ENCODE measurements at places on chromosomes 7 and 10.

DNA sequence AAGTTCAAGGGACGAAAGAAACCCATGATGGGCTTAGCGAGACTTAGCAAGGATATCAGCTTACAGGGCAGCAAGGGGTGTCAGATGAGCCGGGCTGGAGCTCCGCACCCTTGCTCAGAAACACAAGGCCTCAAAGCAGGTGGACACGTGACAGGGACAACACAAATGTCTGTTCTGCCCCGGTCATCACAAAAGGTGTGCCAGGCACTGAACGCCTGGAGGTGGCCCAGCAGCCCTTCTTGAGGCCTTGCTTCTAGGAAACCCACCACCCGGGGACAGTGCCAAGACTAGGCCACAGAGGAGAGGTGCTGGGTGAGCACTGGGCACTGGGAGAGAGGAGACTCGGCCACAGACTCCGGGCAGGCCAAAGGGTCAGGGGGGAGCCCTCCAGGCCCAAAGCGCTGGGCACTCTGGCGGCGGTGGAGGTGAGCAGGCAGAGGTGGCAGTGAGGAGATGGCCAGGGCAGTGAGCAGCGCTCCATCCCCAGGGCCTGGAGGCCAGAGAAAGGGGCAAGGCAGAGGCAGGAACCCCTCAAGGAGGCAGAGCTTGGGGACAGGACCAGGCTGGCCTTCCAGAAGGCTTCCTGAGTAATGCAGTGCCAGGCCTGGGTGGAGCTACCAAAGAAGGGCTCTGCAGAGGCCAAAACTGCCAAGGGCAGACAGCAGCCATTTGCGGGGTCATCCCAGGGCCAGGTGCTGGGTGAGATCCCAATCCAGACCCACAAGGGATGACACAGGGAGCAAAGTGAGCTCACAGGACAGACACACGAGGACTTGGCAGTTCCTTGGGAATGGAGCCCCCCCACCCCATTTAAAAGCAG, 22.7 kb downstream of the EBF3 start:
- DNase-seq = no peak

DNA sequence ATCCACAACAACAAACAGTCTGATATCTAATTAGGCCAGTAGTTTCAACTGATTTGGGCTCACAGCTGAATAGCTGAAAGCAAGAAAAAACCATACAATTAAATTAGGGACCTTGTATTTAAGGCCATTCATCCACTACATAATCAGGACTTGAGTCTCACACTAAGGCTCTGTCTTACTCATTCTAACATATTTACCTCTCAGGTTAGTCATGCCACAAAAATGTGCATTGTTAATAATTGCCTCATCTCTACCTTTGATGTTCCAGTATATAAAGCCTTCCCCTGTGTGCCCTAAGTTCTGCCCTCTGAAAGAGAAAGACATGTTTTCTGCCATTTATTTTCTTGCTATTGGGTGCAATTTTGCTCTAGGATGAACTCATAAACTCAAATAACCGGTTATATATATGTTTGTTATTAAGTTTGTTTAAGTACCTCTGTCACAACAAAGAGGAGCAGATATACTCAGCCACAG, 5.3 kb upstream of the C1GALT1 start:
- DNase-seq = no peak

GRCh38 chr7:18796216-18796615, 300.7 kb downstream of the HDAC9 start:
- DNase-seq = no peak

GRCh38 chr7:15607529-15608210, 45.9 kb upstream of the AGMO start:
- DNase-seq = no peak

- no peak for DNase-seq
Measured at GRCh38 chr10:27743012-27743876, 2.4 kb downstream of the MKX start.

DNA sequence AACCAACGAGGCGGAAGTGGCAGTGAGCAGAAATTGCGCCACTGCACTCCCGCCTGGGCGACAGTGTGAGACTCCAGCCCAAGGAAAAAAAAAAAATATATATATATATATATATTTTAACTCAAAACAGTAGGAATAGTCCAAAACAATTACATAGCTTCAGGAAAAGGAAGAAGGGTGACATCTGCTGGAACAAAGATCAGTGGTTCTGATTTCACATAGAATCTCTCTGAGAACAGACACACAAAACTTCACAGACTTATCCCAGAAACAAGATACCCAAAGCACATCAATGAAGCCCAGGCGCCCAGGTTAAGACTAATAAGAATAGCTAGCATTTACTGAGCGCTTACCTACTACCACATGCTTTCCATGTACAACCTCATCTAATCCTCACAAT, 45.0 kb downstream of the DNMBP start:
- no peak for DNase-seq

GRCh38 chr7:66321283-66321682, 116.1 kb downstream of the TPST1 start:
- DNase-seq = no peak

DNA sequence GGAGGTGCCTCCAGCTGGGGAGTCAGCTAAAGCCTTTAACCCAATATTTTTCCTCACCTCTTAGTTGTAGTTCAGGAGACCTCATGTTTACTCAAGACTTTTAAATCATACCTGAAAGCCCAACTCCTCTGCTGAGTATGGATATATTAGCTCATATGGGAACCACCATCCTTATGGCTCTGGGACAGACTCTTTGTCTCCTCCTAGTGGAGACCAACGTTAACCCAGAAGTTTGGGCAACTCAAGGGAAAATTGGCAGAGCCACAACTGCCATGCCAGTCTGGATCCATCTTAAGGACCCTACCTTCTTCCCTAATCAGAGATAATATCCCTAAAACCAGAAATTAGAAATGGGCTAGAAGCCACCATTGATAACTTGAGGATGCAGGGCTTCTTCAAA, 80.8 kb downstream of the TMEM106B start:
- DNase-seq = no peak

DNA sequence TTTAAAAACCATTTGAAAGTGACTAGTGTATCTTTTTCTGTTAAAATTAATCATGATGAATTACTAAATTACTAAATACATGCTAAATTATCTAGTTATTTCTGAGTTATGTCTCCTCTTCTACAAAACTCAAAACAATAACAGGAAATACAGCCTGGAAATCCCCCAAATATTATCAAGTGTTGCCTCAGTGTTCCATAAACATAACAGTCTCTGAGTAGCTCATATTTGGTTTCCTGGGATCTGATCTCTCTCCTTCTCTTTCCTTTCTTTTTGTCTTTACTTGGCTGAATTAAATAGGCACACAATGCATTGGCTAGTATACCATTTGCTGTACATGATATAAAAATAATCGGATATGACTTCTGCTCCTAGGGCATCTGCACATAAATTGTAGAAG, 277.6 kb upstream of the IGFBP3 start:
- DNase-seq = no peak

- no peak for DNase-seq
Measured at GRCh38 chr7:38276096-38276877, 2.9 kb upstream of the TARP start.

- no peak for DNase-seq
Measured at GRCh38 chr7:1112109-1112508, 24.2 kb downstream of the GPER1 start.

GRCh38 chr7:33754933-33755928, 150.1 kb upstream of the BMPER start:
- DNase-seq = no peak

- DNase-seq = peak; percentile 1
Measured at GRCh38 chr7:14717816-14718215, 184.7 kb downstream of the DGKB start.

DNA sequence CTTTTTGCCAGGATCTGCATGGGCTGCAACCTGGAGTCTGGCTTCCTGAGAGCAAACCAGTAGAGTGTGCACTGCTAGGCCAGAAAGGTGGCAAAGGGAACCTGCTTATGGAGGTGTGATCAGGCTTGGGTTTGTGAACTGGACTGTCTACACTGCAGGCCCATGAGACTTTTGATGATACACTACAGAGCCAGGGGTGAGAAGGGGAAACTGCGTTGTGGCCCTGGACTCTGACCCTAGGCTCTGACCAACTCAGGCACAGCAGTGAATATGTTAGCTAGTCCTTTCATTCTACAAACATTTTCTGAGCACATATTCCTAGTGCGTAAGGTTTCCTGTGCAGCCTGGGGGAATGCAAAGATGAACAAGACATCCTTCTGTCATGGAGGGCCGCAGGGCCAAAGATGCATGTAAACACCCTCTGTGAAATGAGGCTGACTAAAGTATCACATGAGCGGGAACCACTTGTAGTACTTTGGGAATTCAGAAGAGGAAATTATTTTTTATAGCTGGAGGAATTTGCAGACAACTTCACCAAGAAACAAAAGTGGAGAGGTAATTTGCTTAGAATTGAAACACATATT, 63.8 kb upstream of the HPS1 start:
- DNase-seq = no peak

DNA sequence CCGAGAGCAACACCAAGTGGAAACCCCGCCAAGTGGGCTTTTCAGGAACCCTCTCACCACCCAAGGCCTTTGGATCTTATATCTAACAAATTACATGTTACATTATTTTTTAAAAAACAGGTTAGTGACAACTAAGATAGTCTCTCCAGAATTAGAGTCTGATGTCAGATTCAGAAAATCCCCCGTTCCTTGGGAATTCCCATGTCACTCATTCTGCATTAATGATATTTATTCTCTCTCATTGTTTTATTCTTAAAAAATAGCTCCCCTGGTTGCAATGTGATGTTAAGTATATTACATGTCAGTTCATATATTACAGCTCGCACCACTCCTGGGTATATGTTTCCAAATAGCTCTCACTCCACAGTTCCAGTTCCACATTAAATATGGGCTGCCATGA, 81.8 kb downstream of the WNT2 start:
- DNase-seq = no peak

GRCh38 chr10:112724404-112724991, 225.5 kb upstream of the TCF7L2 start:
- no peak for DNase-seq
